ENCODE measurements at places on chromosomes 3 and 15.

GRCh38 chr3:169630852-169631251, 32.7 kb downstream of the MECOM start:
- DNase-seq = no peak

DNA sequence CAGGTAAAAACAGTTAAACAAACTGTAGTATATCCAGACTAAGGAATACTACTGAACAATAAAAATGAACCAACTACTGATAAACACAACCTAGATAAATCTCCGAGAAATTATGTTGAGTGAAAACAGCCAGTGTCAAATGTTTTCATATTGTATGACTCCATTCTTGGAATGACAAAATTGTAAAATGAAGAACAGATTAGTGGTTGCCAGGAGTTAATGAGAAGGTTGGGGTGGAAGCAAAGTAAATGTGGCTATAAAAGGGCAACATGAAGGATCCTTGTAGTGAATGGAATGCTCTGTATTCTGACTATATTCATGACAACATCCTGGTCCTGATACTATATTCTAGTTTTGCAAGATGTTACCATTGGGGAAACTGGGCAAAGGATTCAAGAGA, 27.5 kb upstream of the ACKR4 start:
- DNase-seq = no peak

GRCh38 chr15:42152921-42153698, 3.3 kb downstream of the PLA2G4F start:
- DNase-seq = peak; percentile 25

DNA sequence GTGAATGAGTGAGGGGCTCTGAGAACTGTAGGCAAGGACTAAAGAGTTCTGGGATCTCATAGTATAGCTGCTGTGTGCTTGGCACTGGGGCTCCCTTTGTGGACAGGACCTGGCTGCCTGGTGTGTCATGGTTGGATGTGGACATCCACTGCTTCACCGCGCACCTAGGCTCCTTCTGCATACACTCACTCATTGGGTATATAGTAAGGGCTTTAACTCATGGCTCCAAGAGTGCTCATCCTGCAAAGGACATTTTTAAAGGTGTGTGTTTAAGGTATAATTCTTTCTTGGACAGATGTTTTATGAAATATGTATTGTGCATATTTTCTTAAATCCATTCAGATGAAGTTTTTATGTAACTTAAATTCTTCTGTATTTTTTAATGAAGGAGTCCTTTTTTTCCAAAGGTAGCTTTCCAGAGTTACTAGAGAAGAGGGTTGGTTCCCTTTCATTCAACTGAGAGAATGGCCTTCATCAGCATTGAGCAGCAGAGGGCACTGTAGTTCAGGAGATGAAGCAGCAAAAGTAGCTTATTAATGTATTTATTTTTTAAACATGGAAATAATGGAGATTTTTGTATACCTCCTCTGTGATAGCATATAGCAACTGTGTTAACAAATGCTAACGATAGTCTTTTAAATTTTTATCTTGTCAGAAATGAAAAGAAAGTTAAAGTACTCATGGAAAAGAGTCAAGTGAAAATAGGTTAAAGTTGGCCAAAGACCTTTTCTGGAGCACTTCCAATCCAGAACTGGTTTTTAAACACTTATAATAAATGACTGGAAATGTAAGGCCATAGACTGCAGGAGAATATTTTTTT, 25.2 kb downstream of the OXNAD1 start:
- DNase-seq = peak; percentile 74

DNA sequence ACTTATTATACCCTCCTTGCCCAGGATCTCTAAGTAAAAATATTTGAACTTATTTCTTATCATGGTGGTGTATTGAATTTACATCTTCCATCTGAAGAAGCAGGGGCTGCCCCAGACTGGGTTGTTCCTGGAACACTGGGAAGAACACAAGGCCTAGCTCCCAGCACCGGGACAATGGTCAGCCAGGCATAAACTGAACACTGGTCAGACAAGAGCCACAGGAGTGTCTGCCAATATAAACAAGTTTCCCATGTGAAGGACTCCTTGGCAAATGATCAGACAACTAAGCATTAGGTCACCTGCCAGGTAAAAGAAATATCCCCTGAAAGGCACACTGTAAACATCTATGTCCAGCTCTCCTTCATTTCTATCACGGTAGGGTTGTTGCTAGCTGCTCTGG, 172.4 kb downstream of the ATP8B4 start:
- DNase-seq = no peak

- DNase-seq = no peak
Measured at GRCh38 chr3:131883086-131883485, 151.7 kb downstream of the CPNE4 start.

GRCh38 chr3:52068055-52068571, 11.7 kb upstream of the DUSP7 start:
- DNase-seq = no peak

- no peak for DNase-seq
Measured at GRCh38 chr15:80105595-80105994, 46.1 kb downstream of the ZFAND6 start.

DNA sequence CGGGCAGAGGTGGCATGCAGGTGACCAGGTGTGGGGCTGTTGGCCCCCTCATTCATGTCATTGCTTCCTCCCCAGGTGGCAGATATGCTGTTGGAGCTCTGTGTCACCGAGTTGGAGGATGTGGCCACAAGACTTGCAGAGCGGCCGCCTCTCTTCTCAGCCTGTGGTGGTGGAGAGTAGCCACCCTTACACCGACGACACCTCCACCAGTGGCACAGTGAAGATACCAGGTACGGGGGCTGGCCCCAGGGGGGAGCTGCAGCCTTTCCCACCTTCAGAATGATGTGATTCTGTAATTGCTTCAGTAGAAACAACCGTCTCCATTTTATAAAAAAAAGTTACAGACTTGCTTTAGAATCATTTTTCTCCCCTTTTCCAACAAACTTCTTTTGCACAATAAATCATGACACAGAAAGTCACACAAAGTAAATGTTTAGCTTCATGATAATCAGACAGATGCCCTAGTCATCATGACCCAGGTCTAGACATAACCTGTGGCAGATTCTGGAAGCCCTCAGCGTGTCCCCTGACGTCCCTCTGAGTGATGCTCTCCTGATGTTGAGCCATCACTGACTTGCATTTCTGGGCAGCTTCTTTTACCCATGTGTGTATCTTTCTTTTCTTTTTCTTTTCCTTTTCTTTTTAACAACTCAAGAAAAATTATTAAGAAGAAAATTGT, 76.0 kb upstream of the FAN1 start:
- no peak for DNase-seq

DNA sequence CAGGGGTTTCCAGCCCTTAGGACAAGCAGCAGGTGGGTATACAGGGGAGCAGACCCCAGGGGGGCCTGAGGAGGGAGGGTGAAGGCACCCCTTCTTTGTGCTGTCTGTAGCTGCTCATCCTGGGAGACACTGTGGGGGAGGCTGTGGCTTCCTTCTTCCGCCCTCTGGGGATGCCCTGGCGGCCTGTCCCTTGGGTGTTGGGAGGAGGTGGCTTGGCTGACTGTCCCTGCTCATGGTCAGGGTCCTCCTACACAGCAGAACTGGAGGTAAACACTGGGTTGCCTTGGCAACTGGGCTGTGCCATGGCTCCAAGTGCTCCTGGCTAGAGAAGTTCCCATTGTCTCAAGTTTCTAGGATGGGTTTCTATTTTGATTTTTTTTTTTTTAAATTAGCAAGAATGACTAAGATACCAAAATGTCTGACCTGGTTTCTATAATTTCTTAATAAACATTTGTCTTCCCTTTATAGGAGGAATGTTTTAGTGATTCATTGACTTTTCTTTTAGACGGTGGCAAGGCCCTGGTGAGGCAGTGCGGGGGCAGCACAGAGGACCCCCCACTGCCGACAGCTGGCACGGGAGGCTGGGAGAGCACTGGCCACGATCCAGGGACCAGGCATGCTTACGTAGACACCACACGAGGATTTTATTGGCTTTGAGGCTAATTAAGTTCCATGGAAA, 12.4 kb downstream of the KLF13 start:
- peak; percentile 75 for DNase-seq

DNA sequence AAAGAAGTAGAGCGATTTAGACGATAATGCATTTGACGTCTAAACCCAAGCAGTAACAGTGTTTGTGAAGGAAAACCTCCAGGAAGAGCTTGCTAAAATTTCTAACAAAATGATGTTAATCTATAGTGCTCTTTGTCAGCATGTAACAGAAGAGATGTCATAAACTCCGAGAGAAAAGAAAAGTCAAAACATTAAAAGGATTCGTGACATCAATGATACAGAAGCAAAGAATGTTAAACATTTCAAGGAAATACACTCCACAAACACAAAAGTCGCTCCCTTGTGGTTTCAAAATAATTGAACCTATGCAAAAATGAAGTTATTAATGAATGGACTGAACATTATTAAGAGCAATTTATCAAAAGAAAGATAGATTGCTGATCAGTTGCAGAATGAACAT, 27.9 kb downstream of the AADAC start:
- DNase-seq = no peak

DNA sequence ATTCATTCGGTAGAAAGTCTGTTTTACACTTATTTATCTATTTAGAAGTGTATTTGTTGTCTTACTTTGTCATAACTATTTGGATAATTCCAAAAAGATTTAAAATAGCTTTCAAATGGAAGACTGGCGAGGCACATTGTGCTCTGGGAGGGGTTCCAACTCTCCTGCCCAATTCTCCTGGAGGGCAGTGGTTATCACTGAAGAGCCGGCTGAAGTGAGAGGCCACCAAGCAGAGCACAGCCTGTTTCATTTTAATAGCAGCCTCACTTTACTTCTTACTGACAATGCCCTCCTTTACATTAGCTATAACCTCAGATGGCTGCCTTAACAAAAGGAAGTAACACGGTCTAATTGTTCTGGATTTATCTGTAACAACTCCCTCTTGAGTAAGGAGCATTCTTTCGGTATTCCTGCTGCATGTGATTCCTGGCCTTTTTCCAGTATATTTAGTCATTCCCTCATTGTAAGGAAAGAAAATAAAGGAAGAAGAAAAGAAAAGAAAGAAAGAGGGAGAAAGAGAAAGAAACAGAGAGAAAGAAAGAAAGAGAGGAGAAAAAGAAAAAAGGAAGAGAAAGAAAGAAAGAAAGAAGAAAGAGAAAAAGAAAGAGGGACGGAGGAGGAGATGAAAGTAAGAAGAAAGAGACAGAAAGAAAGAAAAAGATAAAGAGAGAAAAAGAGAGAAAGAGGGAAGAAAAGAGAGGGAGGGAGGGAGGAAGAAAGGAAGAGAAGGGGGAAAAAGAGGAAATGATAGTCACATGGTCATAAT, 339.8 kb upstream of the WNT5A start:
- DNase-seq = no peak

DNA sequence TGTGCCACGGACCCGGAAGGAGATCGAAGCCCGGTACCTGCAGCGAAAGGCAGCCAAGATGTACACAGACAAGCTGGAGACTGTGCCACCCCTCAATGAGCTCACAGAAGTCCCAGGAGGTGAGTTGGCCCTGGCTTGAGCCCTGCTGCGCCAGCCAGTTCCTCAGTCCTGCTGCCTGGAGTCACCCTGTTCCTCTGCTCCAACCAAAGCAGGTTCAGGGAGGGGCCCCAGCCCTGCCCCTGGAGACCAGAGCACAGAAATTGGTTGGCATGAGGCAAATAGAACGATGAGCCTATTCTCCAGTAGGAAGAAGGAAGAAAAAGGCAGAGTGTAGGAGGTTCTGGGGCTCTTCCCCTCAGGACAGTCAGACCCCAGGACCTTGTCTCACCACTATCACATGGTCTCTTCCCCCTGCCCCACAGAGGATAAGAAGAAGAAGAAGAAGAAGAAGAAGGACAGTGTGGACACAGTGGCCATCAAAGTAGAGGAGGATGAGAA, 8.0 kb downstream of the TMIE start:
- no peak for DNase-seq

GRCh38 chr15:90762109-90762508, 45.0 kb downstream of the BLM start:
- peak; percentile 71 for DNase-seq

GRCh38 chr15:89707577-89707976, 17.0 kb downstream of the WDR93 start:
- no peak for DNase-seq

- DNase-seq = no peak
Measured at GRCh38 chr3:131224886-131225550, 156.6 kb upstream of the NUDT16 start.

GRCh38 chr3:46931631-46932331, 44.8 kb downstream of the CCDC12 start:
- DNase-seq = peak; percentile 73

GRCh38 chr3:181719991-181720680, 8.4 kb downstream of the SOX2 start:
- DNase-seq = no peak

DNA sequence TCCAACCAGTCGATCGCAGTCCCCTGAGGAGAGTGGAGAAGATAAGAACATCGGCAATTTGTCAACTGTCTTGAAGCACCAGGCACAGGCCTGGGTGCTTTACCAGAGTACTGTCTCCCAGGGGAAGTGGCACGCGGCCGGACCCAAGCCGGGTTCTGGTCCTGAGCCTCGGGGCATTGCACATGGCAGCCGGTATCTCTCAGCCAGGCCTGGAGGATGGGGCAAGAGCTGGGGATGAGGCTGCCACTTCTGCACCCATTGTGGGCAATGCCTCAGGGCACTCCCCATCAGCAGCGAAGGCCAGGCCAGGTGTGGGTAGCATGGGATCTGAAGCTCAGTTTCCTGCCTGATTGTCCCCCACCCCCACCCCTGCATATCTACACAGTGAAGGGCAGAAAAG, 77.5 kb downstream of the ADCY5 start:
- DNase-seq = no peak

DNA sequence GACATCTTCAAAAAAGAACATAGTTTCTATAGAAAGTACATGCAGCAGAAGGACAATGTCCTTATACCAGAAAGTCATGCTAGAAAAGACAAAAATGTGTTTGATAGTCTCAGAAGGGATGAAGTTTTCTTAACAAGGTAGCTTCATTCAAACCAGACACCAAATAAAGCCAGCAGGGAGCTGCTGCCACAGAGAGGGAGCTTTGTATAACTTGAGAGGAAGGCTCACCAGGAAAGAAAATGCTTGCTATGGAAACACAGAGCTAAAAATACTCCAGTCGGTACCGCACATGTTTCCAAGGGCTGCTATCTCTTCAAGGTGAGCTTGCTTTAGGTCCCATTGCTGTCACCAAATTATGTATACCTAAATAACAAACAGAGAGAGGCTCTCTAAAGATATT, 1074.8 kb upstream of the ALCAM start:
- DNase-seq = no peak

DNA sequence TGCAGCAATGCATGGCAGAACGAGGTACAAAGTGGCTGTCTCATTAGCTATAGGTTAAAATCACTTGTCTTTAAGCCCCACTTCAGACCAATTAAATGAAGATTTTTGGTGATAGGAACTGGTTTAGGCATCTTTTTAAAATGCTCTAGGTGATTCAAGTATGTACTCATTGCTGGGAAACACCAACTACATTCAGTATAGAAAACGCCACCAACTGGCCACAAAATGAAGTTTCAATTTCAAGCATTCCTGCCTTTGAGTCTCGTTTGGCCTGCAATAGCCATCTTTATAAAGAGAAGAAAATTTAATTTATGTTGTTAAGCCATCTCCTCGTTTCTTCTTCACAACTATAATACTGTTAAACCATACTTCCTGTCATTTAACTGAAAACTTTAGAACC, 587.9 kb downstream of the GBE1 start:
- no peak for DNase-seq
